ENCODE measurements at places on chromosomes 5 and 9.

DNA sequence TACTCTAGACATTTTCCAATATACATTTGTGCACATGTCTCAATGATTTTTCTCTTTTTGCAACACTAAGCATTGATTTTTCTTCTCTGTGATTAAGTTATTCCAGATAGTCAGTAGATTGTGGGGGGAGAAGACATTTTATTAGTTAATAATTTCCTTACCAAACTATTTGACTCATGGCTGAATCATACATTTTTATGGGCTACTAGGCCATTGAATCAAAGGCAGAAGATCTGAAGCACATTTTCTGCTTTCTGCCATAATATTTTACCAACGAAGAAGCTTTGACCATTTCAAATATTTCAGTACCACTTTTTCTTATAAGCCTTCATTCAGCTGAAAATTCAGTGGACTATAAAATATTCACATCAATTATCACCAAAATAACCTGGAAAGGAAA is 175.6 kb downstream of the IRX2 start:
- no peak for DNase-seq

DNA sequence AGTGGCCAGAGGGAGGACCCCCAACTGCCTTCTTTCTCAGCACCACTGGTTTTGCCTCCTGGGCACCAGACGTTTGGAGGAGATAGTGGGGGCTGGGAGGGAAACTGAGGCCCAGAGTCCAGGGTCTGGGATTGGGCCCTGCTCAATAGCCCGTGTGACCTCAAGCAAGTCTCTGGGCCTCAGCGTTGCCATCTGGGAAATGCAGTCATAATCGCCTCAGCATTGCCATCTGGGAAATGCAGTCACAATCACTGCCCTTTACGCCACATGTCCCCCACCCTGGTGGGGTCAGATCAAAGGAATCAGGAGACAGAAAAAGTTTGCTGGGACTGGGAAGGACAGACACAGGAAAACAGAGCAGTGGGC is 1.6 kb downstream of the SH2D3C start:
- no peak for DNase-seq

DNA sequence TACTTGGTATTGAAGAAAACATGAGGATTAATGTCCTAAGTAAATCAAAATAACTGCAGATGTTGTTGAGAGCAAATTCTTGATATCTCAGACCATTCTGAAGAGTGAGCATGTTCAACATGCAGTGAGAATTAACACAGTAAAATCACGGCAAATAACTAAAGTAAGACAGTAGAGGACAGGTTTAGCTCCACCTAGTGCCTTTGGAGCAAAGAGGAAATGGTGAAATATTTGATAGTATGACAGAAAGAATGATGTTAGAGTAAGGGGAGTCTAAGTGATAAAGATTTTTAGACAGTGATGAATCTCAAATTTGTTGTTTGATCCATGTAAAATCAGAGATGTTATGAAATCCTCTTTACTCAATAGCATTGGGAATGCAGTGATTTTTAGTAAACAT is 424.2 kb downstream of the TMEM161B start:
- no peak for DNase-seq

DNA sequence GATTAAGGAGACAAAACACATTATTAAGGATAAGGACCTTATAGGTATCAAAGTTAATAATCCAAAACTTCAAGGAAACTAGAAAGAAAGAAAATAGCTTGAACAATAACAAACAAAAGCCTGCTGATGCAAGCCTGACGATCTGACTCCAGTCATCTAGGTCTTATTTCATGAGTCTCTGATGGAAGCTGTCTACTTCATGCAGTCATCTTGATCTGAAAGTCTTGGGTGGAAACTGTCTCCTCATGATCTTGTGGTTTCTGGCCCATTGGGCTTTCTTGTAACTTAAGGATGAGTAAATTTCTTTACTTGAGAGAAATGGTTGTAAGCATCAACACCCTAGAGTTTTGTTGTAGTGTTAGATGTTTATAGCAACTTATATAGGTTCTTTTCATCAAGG is 20.6 kb upstream of the PSIP1 start:
- no peak for DNase-seq

- DNase-seq, result no peak
These were observed 342.0 kb upstream of the WWC1 start for GRCh38 chr5:167949435-167949834.
